HuH-7.5 (cell line): ENCODE measurements at places on chromosomes 5 and 9.

- peak; percentile 63 for DNase-seq
Measured at GRCh38 chr9:69131682-69132081, 42.4 kb upstream of the TJP2 start.

GRCh38 chr5:172713809-172714490 lies 57.0 kb downstream of the DUSP1 start:
- no peak for DNase-seq

- peak; percentile 18 for DNase-seq
Measured at GRCh38 chr9:34125681-34126206, 754 bp downstream of the DCAF12 start.

DNA sequence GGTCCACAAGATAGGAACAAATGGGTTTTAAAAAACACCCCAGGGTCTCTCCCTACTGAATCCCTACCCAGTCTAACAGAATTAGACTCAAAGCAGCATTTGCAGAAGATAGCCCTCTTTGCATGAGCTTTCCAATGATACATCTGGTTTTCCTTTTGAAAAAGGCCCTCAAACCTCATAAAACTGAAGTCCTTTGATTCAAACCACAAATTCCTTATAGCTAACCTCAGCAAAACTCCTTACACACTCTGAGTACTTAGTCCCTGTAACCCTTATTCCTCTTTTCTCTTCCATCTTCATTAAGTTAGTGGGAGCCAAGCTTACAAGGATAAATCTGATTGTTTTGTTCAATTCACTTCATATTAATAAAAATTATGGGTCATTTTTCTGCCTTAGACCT lies 90.5 kb upstream of the TNC start:
- DNase-seq, result no peak

DNA sequence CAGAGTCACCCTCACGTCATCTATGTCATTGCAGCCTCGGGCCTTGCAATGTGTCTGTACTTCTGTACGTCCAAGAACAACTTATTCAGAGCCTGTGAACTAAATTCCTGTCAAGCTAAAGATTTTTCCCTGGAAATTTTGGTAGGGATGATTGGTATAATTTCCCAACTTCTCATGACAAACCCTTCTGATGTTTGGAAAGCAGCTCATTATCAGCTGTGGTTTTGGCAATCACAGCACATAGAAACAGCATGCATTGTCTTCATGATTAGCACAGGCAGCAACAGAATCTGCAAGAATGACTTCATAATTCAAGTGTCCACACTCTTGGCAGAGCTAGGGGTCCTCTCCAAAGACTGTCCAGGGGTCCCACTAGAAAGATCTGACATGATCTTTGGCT lies 49.5 kb downstream of the APBA1 start:
- no peak for DNase-seq

- DNase-seq, result peak; percentile 93
Measured at GRCh38 chr9:34591248-34591916, 1.9 kb upstream of the CNTFR start.

GRCh38 chr5:135372654-135373381 lies 26.2 kb downstream of the MACROH2A1 start:
- no peak for DNase-seq
